Small intestine (tissue), 16 donors: ENCODE measurements at places on chromosomes 2 and 18.
A peak's percentile ranks its signal among the peaks of the same experiment; 100 is the strongest.

GRCh38 chr2:98830571-98831145, 99.7 kb upstream of the MGAT4A start:
- DNase-seq: no peak
- no peak overlapping the region for H3K27ac ChIP-seq
- H3K4me1 ChIP-seq: no peaks in the 10 kb centered on the region
- H3K4me3 ChIP-seq: no peak overlapping the region
- H3K27me3 ChIP-seq: no peaks in the 10 kb centered on the region

GRCh38 chr2:1752751-1753150, 8.4 kb upstream of the PXDN start:
- no peak overlapping the region for H3K27ac ChIP-seq
- no peak overlapping the region for H3K4me3 ChIP-seq
- DNase-seq: no peak
- no peaks in the 10 kb centered on the region for H3K27me3 ChIP-seq
- H3K36me3 ChIP-seq: no peaks in the 10 kb centered on the region

DNA sequence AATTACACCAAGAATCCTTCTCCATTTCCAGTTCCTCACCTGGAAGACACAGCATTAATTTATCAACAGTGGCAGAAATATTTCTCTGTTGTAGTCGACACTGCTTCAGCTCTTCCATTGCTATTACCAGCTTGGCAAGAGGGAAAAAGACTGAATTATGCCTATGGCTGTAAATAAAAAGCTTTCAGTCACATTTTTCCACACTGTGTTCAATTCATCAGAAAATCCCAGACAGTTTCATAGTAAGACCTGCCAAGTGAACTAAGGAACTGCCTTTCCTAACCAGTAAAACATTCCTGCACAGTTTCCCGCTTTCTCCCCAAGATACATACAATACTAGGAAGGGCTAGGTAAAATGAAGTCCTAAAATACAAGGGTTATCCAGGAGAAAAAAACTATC, 94.7 kb downstream of the EXOC6B start:
- H3K27ac ChIP-seq: no peak overlapping the region
- no peaks in the 10 kb centered on the region for H3K4me1 ChIP-seq
- H3K27me3 ChIP-seq: no peaks in the 10 kb centered on the region
- peaks cover 3% of the 10 kb centered on the region for H3K36me3 ChIP-seq
- no peak overlapping the region for H3K4me3 ChIP-seq
- no peak for DNase-seq

- H3K27me3 ChIP-seq: no peaks in the 10 kb centered on the region
- no peak overlapping the region for H3K4me3 ChIP-seq
- no peaks in the 10 kb centered on the region for H3K36me3 ChIP-seq
- H3K27ac ChIP-seq: no peak overlapping the region
- peak; percentile 65 for DNase-seq
- H3K4me1 ChIP-seq: peaks cover 24% of the 10 kb centered on the region
Observed at GRCh38 chr18:34695310-34695709, 14.8 kb upstream of the DTNA start.

DNA sequence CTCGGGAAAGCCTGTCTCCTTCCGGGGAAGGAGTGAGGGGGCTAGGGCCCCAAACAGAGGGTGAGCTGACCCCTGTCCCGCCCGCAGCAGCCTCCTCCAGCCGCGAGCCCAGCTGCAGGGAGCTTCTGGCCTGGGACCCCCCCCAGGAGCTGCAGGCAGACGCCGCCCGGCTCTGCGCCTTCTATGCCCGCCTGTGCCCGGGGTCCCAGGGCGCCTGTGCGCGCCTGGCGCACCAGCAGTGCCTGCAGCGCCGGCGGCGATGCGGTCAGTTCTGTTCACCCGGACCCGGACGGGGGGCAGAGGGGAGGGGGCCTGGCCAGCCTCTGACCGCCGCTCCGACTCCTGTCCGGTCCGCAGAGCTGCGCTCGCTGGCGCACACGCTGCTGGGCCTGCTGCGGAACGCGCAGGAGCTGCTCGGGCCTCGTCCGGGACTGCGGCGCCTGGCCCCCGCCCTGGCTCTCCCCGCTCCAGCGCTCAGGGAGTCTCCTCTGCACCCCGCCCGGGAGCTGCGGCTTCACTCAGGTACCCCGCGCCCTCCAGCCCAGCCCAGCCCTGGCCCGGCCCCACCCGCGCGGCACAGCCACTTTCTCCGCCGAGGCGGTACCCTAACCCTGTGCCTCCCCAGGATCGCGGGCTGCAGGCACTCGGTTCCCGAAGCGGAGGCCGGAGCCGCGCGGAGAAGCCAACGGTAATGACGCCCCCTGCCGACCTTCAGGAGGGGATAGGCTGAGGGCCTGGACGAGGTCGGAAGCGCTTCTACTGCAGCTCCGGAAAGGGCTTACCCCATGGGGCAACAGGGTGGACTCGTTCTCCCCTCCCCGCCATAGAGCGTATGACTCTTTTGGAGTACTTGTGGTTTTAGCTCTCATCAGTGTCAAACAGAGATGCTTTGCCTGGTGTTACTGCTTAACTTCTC, 2.0 kb upstream of the CHRND start:
- H3K4me3 ChIP-seq: no peak overlapping the region
- H3K36me3 ChIP-seq: no peaks in the 10 kb centered on the region
- peaks cover 23% of the 10 kb centered on the region for H3K27me3 ChIP-seq
- H3K27ac ChIP-seq: no peak overlapping the region
- H3K4me1 ChIP-seq: no peaks in the 10 kb centered on the region
